ENCODE measurements at places on chromosomes 11 and 22. TPM values are rescaled to one million over a fixed set of nuclear protein-coding genes. Genes with fewer than 3 reads are reported as not detected.

The DNAJC24 gene
- 17.7 TPM for total RNA-seq

The OR52J3 gene
- total RNA-seq, result not detected

DNA sequence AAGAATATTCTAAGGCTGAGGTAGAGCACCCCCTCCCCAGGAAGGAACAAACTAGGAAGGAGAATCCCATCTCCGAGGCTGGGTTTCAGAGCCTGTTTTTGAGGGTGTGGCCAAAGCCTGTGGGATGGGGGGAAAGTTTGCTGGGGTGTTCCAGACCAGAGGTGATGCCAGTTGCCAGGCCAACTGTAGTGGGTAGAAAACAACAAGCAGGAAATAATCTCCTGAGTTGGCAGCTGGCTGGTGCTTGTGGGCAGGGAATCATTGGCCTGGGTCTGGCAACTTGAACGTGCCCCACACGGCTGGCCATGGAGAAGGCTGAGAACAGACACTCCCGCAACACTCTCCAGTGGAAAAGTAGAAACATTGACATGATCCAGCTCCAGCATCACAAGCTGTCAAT, 385.6 kb downstream of the ETS1 start:
- no peak for DNase-seq

- no peak for DNase-seq
Measured at GRCh38 chr22:41021061-41021612, 70.0 kb downstream of the RBX1 start.

GRCh38 chr11:15883455-15883920, 472.9 kb downstream of the SOX6 start:
- no peak for DNase-seq

GRCh38 chr11:96256215-96257011, 86.6 kb downstream of the MAML2 start:
- no peak for DNase-seq
